A549 treated with DMSO at 1 μM for 4 hours (cell line): ENCODE measurements at places on chromosomes 6 and 20. TPM values are rescaled to one million over a fixed set of nuclear protein-coding genes. Genes with fewer than 3 reads are reported as not detected.

Gene FAM184A
- 0.07 TPM in 1 of 5 replicates, not detected in the others for total RNA-seq

Gene MAPK13
- 0.71 to 1.5 TPM (median 0.93 TPM) in 5 replicates for total RNA-seq

Gene PRSS35
- 0.05 to 0.11 TPM (median 0.09 TPM) in 4 of 5 replicates, not detected in the other for total RNA-seq

Gene SDC4
- 120 to 180 TPM (median 141 TPM) in 5 replicates for total RNA-seq

Gene LTB
- total RNA-seq = 0.29 to 0.50 TPM (median 0.49 TPM) in 5 replicates

Gene POLR1H
- 30.4 to 34.8 TPM (median 33.1 TPM) in 5 replicates for total RNA-seq

Gene TPD52L1
- total RNA-seq = 43.9 to 52.4 TPM (median 45.8 TPM) in 5 replicates

Gene SYCP2L
- total RNA-seq = 1.8 to 3.3 TPM (median 3.1 TPM) in 5 replicates

Gene BPI
- total RNA-seq = not detected in 5 replicates

Gene WFDC10A
- total RNA-seq = not detected in 5 replicates

Gene TRAPPC3L
- total RNA-seq = not detected in 5 replicates

Gene RAET1L
- total RNA-seq = 0.18 to 0.58 TPM (median 0.36 TPM) in 5 replicates

Gene KCNG1
- total RNA-seq = 15.5 to 27.0 TPM (median 18.8 TPM) in 5 replicates

Gene NRM
- 24.4 to 30.4 TPM (median 27.2 TPM) in 5 replicates for total RNA-seq

Gene SLC44A4
- total RNA-seq = 0.05 to 0.36 TPM (median 0.15 TPM) in 3 of 5 replicates, not detected in the others

Gene SLC17A2
- not detected in 5 replicates for total RNA-seq

Gene CDSN
- total RNA-seq = not detected in 5 replicates

Gene ALDH8A1
- total RNA-seq = 0.06 to 0.30 TPM (median 0.18 TPM) in 5 replicates

Gene SAMD5
- 0.69 to 1.1 TPM (median 0.79 TPM) in 5 replicates for total RNA-seq

Gene C20orf96
- total RNA-seq = 9.4 to 11.3 TPM (median 11.1 TPM) in 5 replicates

Gene BTNL2
- not detected in 5 replicates for total RNA-seq

Gene TMEM14A
- 35.1 to 47.4 TPM (median 40.0 TPM) in 5 replicates for total RNA-seq

Gene SLC35B2
- total RNA-seq = 61.6 to 68.1 TPM (median 64.1 TPM) in 5 replicates

Gene LRRN4
- total RNA-seq = 0.02 TPM in 1 of 5 replicates, not detected in the others

Gene HLA-DRB1
- total RNA-seq = not detected in 5 replicates

Gene NKX2-2
- not detected in 5 replicates for total RNA-seq

Gene ZNF391
- 0.20 to 0.47 TPM (median 0.26 TPM) in 5 replicates for total RNA-seq

Gene SCP2D1
- not detected in 5 replicates for total RNA-seq

Gene NXT1
- total RNA-seq = 57.9 to 74.5 TPM (median 70.9 TPM) in 5 replicates

Gene SSTR4
- not detected in 5 replicates for total RNA-seq

Gene BHLHE23
- not detected in 5 replicates for total RNA-seq

Gene SALL4
- 1.3 to 2.2 TPM (median 1.6 TPM) in 5 replicates for total RNA-seq

Gene CRISP2
- not detected in 5 replicates for total RNA-seq

Gene CHRNA4
- total RNA-seq = 0.19 to 2.1 TPM (median 0.29 TPM) in 5 replicates

Gene PPP1R3D
- 1.8 to 3.2 TPM (median 2.8 TPM) in 5 replicates for total RNA-seq

Gene OR2H2
- total RNA-seq = not detected in 5 replicates

Gene TINAG
- not detected in 5 replicates for total RNA-seq

Gene RIOK1
- 12.4 to 15.4 TPM (median 13.1 TPM) in 5 replicates for total RNA-seq
